ENCODE measurements at places on chromosomes 7 and 10.

GRCh38 chr10:78508955-78509748 is 475.5 kb downstream of the RPS24 start:
- no peak for DNase-seq

- no peak for DNase-seq
These were observed 48.3 kb downstream of the ITIH5 start for GRCh38 chr10:7618461-7618860.

DNA sequence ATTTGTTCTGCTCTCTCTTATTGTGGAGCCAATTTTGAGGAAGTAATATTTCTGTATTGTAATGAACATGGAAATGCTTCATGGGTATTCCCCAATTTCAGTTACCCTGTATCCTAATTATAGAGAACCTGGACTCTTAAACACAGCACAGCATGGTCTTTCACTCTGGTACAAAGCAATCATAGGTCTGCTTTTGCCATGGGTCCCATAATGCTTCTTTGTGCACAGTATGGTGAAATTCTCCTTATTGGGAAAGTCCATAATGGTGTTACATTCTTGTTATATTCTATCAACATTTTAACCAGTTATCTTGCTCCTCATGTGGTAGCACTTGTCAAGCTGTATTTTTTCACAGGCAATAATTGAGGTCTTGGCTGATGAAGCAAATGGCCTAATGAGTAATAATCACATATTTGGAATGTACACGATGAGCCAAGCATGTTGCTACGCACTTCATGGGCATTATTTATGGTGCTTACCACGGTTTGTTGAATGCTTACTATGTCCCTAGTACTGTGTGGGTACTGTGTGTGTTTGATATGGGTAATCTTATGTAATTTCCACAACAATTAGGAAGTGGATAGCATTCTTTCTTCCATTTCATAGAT is 42.9 kb downstream of the PRKG1 start:
- DNase-seq = peak; percentile 23

DNA sequence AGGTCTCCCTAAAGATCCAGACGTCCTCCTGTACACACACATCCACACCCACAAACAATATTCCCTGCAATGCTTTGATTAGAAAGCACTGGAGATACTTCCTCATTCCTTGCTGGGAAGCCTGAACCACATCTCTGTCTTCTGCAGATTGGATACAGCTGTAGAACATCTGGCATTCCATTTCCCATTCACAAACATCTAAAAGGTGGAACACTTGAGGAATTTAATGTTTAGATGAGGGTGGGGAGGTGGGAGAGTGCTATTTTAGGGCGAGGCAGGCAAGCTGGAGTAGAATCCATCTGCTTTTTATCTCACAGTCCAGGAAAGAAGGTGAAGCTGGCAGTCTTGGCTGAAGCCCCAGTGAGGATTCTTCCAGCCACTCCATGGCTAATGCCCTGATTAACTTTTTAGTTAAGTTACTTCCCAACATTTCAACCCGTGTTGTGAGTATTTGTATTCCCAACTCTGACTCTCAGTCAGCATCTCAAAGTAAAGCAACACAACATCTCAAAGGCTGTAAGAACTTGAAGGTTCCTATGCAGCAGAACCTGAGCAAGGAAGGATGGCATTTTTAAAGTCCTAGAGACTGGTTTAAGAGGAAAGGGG is 46.1 kb downstream of the CYTH3 start:
- DNase-seq = peak; percentile 92

- no peak for DNase-seq
These were observed 257.1 kb downstream of the GATA3 start for GRCh38 chr10:8311526-8312070.

DNA sequence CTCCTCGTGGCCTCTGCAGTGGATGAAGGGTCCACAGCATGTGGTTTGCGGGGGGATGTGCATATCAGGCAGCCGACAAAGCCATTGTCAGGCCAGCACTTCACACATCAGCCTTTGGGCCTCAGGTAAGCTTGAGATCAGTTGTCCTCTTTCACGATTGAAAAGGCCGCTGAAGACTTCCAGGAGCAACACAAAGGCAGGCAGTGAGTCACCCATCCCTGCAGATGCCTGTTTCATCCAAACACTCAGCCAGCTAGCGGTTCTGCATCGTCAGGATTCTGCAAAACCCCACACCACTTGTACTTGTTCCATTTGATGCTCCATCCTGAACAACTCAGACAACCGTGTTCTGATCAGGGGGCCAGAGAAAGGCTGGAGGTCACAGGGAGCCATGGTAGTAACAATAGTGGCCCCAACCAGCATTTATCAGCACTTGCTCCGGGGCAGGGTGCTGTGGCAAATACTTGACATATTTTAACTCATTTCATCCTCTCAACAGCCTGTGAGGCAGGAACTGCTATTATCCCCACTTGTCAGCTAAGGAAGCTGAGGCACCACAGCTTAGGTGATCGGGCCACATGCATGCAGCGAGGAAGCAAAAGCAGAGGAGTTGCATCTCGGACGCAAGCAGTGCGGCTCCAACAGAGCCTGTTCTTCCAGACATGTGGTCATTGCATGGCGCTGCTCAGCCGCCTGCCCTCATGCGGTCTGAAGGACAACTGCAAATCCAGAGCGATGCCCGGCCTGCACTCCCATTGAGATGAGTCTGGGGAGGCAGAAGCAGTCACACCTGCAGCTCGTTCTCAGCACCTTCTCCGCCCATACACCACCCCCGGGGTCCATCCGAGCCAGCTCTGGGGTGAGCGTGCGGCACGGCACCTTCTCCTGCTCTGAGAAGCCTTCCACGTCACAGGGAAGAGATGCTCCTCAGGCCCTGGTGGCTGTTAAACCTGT is 144.9 kb downstream of the PAXIP1 start:
- no peak for DNase-seq

- DNase-seq = peak; percentile 12
These were observed 30.8 kb downstream of the TM9SF3 start for GRCh38 chr10:96556003-96556402.

- no peak for DNase-seq
These were observed 26.2 kb downstream of the PRKAR2B start for GRCh38 chr7:107070710-107071109.

DNA sequence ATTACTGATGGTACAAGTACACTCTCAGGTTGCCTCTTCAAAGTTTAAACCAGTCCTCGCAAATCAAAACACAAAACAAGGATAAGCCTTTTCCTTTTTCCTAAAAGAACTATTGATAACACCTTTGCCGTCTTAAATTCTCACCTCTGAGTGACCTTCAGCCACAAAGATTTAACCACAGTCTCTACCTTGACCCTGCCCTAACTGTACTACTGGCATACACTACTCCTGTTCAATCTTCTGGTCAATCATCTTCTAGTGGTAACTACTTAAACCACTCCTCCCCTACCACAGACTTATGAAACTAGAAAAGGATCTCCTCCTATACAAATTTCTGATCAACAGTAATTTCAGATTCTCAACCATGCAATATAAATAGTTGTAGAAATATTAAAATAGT is 15.1 kb downstream of the UPF2 start:
- DNase-seq = no peak

GRCh38 chr10:8050556-8051108 is 3.9 kb upstream of the GATA3 start:
- no peak for DNase-seq

- DNase-seq = no peak
These were observed 22.5 kb upstream of the HPS1 start for GRCh38 chr10:98469001-98469931.

DNA sequence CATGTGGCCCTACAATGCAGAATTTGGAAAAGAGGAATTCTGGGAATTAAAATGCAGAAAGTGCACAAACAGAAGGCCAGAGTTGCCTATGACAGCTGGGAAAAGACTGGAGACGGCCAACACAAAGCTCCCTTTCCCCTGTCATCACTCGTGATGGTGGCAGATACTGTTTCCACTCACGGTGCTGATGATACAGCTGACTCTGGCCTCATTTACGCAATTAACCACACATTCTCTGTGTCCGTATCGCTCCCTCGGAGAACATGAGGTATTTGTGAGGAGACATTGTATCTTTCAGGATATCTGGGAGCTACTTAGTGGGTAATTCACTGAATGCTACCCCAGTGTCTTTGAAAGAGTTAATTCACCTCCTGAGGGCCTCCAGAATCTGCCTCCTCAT is 172.8 kb downstream of the TAX1BP1 start:
- DNase-seq = no peak

DNA sequence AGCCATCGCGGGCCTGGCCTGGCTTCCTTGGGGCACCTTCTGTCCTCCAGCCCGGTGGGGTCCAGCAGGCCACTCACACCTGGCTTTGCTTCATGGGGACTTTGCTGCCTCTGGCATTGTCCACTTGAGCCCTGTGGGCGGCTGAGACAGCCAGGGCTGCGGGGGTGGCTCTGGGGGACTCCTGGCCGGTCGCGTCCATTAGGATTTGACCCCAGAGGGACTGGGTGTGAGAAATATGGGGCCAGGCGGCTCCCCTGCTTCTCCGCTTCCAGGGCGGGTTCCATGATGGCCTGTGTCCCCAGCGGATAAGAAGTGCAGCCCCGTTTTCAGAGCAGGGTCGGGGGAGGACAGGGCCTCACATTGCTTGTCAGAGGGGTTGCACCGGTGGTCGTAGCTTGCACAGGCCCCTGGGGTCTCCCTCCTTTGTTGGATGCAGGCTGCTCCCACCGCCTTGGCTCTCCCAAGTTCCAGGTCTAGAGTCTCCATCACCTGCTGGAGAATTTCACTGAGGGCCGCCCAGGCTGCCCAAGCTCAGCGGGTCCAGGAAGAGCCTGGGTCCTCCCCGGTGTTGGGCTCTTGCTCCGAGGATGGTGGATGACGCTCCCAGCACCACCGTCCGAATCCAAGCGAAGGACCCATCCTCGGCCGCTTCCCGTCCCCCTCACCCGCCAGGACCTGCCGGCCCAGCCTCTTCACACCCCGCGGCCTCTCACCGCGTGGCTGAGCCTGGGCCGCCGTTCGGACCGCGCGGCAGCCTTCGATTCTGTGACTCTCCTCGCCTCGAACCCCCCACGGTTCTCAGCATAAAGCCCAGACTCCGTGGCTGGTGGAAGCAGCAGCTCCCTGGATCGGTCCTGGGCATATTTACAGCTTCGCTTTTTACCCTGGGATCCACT is 140.1 kb downstream of the DYNC2I1 start:
- no peak for DNase-seq

- no peak for DNase-seq
These were observed 997 bp upstream of the ZNF138 start for GRCh38 chr7:64793106-64793755.

- peak; percentile 55 for DNase-seq
These were observed 10.7 kb downstream of the HIP1 start for GRCh38 chr7:75727881-75728593.

DNA sequence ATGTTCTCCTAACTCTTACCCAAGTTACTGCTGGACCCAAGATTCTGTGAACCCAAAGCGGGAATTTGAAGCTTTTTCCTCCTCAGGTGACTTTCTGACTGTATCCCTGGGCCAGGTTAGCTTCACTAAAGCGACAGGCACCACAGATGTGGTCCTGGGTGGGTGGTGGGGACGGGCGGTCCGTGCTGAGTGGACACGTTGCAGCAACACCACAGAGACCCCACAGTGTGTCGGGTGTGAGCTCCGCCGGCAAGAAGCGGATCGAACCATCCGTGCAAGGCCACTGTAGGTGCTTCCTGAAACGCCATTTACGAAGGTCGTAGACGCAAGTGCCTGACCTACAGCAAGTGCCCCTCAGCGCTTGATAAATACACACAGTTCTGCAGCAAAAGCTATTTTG is 325.9 kb downstream of the ADARB2 start:
- DNase-seq = no peak

- DNase-seq = no peak
These were observed 376.9 kb downstream of the CALN1 start for GRCh38 chr7:72035266-72035665.

GRCh38 chr10:22643775-22644174 is 70.6 kb downstream of the PIP4K2A start:
- DNase-seq = no peak

GRCh38 chr7:139720705-139721231 is 57.0 kb downstream of the HIPK2 start:
- peak; percentile 56 for DNase-seq

GRCh38 chr10:99057936-99058690 is 177.5 kb downstream of the HPSE2 start:
- no peak for DNase-seq

GRCh38 chr10:25113191-25114035 is 61.4 kb upstream of the GPR158 start:
- DNase-seq = peak; percentile 65

- DNase-seq = no peak
These were observed 144.8 kb downstream of the ZNF248 start for GRCh38 chr10:37712489-37713131.

GRCh38 chr10:52908478-52908877 is 135.9 kb upstream of the MBL2 start:
- DNase-seq = no peak

- DNase-seq = no peak
These were observed 62.6 kb downstream of the RASGEF1A start for GRCh38 chr10:43204042-43204942.

- DNase-seq = peak; percentile 13
These were observed 25.2 kb downstream of the OGDH start for GRCh38 chr7:44631458-44632115.
